ENCODE measurements at places on chromosomes 11 and 22.

DNA sequence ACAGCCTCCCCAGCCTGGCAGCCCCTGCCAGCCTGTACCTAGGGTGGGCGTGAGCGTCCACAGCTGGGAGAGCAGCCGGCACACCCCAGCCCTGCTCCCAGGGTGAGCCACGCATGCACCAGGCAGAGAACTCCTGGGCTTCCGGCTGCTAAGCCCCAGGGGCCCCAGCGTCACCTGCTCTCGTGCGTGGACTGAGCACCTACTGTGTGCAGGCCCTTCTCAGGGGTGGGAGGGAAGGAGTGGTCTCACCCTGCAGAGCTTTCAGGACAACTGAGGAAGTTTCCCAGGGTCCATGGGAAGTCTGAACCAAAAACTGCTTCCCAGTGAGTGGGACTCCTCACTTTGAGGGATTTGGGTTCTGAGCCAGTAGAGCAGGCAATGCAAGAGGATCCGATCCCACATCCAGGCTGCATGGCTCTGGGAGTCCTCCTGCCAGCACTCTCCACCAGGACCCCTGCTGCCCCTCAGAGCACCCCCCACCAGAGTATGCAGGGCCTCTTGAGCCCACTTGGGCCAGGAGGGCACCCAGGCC lies 47.1 kb upstream of the PRODH start:
- DNase-seq: no peak

DNA sequence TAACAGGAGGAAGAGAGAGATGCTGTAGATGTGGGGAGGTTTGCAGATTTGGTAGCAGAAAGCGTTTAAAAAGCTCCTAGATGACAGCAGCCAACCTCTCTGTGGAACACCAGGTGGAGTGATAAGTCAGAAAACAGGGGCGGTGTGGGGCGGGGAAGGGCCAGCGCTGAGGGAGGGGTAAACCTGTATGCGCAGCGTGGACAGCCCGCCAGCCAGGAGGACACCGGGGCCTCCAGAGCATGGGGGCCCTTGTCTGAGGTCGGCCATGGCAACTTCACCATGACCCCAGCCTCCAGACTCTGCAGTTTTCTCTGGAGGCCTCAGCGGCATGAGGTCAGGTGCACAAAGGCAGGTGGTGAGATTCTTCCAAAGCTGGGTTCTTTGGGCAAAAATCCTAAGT lies 423.7 kb downstream of the BRD1 start:
- DNase-seq: no peak

DNA sequence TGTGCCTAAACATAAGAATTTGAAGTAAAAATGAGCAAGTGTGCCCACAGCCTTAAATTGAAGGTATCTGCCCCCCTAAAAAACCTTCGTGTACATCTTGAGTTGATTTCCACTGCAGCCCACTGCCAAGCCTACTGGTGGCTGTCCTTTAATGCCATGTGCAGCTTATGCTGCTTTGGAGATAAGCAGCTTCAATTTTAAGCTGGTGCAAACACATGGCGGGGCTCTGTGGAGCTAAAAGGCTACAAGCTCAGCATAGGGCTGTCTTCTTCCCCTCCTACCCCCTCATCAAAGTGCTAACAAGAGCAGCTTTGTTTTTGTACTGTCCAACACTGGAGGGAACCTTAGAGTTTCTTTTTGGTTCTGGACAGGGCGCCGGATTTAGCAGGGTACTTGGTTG lies 128.5 kb upstream of the LMO1 start:
- no peak for DNase-seq

- no peak for DNase-seq
Observed at GRCh38 chr11:118047749-118048148, 29.1 kb upstream of the TMPRSS4 start.
